ENCODE measurements at places on chromosomes 11 and 22.
A peak's percentile ranks its signal among the peaks of the same experiment; 100 is the strongest.

- DNase-seq, result no peak
Observed at GRCh38 chr11:66467756-66468155, 1.1 kb downstream of the PELI3 start.

- no peak for DNase-seq
Observed at GRCh38 chr11:133809569-133810491, 35.5 kb downstream of the SPATA19 start.

DNA sequence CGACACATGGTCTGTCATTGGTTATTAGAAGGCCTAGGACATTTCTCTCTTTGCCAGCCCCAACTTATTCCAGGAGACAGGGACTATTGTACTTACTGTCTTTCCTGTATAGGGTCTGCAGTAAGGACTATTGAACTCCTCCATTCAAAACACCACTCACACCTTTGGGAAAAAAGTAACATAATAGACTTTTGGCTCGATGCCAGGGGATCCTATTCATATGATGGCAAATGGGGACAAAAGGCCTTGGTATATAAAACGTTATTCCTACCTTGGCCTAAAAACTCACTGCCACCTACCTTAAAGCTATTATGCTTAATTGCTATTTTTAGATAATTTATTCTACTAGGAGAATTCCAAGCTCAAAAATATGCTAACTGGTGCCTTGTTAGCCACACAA is 6.3 kb upstream of the NDUFC2 start:
- no peak for DNase-seq

DNA sequence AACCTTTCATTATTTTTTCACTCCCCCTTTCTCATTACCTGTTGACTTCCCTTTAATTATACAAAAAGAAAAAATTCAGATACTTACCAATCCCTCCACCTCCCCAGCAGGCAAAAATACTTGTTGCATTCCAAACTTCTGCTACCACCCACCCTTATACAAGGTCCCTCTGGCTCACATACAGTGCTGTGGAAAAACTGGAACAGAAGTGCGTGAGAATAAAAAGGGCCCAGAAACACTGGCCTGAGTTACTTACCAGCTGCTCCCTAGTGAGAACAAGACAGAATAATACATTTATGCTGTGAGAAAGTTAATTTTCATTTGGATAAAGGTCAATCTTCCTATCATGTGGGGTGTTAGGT is 46.9 kb upstream of the RAPSN start:
- no peak for DNase-seq

- peak; percentile 42 for DNase-seq
Observed at GRCh38 chr22:44423556-44424358, 74.3 kb downstream of the RTL6 start.

DNA sequence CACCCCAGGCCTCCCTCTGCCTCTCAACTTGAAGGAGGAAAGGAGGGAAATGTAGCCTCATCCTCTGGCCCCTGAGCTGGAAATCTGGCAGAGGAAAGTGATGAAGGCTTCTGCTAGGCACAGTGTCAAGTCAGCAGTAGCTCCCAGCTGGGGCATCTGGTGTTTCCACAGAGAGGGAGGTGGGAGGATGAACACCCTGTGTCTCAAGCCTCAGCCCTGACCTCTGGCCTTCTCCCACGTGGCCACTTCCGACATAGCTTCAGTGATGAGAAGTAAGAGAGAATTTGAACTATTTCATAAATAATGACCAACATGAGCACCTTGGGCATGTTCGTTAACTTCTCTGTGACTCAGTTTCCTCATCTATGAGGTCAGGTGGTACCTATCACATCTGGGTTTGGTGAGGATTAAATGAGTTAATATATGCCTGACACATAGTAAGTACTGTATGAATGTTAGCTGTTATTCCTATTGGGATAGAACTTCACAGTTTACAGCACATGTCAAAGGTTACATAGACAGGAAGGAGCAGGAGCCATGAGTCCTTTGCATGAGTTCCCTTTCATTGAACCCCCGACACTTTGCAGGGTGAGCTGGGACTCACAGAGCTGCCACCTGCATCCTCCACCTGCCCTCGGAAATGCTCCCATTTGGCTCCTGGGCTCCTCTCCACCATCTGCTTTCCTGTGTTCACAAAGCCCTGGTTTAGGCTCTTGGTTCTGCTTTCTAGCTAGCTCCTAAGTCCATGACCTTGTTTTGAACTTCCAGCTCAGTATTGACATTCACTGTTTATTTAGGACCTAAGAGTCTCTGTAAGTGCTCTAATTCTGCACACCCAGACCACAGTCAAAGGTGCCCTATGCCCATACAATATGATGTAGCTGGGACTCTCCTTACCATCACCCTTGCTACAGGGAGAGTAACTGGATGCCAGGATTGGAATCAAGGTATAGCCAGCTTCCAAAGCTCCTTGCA is 61.7 kb downstream of the CSNK2A3 start:
- no peak for DNase-seq

GRCh38 chr22:42807185-42807584 is 49.9 kb downstream of the ARFGAP3 start:
- no peak for DNase-seq

DNA sequence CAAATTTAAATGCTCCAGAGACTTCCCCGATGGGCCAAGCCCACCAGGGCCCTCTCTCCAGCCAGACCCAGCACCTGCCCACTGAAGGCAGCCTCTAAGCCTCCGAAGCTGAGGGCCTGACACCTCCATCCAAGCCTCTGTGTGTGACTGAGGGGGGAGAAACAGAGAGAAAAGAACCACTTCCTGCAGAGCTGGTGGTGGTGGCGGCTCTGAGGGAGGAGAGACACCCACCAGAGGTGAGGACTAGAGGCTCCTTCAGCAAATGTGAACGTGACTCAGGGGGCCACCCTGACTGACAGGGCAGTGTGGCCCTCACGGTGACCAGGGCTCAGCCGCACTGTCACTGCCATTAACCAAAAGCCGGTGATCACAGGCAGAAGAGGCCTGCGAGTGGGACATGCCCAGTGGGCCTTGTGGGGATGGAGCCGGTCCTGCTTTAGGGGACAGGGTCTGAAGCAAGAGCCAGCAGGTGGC is 31.0 kb upstream of the CD5 start:
- peak; percentile 85 for DNase-seq

DNA sequence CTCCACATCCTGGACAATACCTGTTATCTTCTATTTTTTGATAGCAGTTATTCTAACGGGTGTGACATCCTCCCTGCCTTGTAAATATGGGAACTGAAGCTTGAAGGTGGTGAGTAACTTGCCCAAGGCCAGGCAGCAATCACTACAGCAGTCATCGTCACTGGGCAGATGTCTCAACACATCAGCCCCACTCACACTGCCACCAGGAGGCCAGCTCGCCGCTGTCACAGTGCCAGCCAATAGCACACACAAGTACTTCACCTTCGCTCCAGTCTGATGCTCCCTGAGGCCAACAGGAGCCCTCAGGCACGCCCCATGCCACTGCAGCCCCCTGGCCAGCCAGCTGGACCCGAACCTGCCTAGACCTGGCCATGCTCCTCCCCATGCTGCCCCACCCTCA is 4.9 kb upstream of the TTLL1 start:
- no peak for DNase-seq

- no peak for DNase-seq
Observed at GRCh38 chr11:64659417-64660144, 63.4 kb downstream of the NRXN2 start.

GRCh38 chr22:42939941-42940653 is 74.9 kb downstream of the PACSIN2 start:
- no peak for DNase-seq

DNA sequence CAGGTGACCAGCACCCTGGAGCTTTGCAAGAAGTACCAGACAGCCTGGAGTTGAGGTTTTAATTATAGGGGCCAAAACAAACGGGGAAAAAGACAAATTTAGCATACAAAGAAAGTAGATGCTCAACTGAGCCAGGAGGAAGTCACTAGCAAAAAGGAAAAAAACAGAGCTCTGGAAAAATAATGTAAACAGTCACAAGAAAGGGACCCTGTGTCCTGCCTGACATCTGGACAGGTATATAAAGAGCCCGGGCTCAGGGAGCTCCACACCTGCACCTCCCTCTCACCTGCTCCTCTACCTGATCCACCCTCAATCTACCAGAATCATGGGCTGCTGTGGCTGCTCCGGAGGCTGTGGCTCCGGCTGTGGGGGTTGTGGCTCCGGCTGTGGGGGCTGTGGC is at the start of gene KRTAP5-10:
TSS of gene KRTAP5-10 (plus strand) at position 301 of the 400 bp plus-strand sequence. CDS start at position 326, 25 bp downstream.
- no peak for DNase-seq

- no peak for DNase-seq
Observed at GRCh38 chr11:3345736-3346135, 33.2 kb downstream of the ZNF195 start.

GRCh38 chr11:103413266-103413888 is 304.2 kb downstream of the DYNC2H1 start:
- no peak for DNase-seq

- no peak for DNase-seq
Observed at GRCh38 chr11:43234881-43235280, 76.9 kb upstream of the API5 start.

DNA sequence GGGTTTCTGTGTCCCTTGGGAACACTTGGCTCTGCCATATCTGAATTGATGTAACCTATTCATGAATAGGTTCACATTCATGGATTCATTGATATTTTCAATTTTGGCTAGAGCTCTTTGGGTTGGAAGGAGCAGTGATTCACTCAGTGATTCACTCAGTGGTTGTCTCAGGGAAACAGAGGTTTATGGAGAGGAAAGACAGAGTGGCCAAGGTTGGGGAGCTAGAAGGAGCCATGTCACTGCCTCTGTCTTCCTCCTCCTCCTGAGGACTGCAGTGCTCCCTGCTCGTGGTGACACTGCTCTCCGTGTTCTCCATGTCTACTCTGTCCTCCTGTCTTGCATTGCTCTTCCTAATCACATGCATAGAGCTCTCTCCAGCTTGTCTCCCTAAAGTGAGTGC is 17.4 kb downstream of the CEP164 start:
- no peak for DNase-seq

GRCh38 chr11:103851166-103851651 is 185.2 kb upstream of the DDI1 start:
- DNase-seq, result no peak

DNA sequence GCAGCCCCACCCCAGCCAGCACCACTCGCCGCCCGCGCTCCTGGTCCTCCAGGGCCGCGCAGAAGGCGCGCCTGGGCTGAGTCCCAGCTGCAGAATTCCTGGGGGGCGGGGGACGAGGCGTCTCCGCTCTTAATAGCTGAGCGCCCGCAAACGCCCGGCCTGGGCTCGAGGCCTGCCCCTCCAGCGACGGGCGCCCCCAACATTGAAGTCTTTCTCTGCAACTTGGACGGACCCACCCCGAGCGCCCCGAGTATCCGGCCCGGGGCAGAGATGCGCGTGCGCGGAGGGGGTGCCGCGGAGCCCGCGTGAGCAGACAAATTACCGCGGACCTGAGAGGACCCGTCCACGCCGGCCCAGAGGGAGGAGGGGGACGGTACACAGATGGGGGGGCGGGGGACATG is 6.7 kb upstream of the SYT7 start:
- DNase-seq, result no peak

- no peak for DNase-seq
Observed at GRCh38 chr11:23226331-23227077, 366.2 kb upstream of the CCDC179 start.

DNA sequence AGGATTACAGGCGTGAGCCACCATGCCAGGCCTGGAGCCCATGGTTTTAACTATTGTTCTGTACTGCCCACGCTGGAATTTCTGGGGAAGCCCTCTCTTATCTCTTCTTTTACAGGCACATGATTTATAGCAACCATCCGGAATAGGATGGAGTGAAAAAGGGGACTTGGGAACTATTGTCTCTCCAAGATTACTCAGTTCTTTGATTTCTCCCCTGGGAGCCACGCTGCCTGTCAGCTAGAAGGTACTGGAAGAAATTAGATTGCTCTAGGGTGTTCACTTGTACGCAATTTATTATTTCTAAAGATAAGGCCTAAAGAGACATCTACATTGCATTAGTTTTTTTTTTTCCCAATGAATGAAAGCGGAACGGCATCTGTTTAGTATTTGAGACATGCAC is 65.6 kb upstream of the PTPRJ start:
- no peak for DNase-seq

- no peak for DNase-seq
Observed at GRCh38 chr11:72497731-72498130, 63.4 kb upstream of the CLPB start.

GRCh38 chr11:472816-473215 is 22.7 kb downstream of the PTDSS2 start:
- no peak for DNase-seq

DNA sequence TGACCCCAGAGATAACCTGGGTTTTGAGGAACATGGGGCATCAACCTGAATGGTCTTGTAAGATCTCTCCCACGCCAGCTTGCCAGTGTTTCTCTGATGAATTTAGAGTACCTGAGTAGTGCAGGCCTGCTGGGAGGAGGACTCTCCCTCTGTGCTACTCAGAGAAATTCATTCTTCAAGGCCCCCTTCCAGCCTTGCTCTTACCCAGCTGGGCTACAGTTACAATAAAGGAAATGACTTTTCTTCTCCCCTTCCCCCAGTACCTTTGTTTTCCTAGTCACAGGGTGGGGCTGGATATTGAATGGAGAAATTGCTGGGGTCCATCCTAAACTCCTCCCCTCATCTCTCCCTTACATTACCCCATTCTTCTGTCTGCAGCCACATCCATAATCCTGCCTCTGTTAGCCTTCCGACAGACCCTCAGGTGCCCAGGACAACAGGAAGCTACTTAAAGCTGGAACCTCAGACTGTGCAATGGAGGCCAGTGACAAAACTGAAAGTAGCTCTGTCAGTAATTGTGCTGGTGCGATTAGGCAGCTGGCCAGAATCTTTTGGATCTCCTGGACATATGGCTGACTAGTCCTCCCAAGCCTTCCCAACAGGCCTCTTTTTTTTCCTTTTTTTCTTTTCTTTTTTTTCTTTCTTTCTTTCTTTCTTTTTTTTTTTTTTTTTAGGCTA is 17.4 kb downstream of the LIMK2 start:
- DNase-seq, result no peak

- DNase-seq, result no peak
Observed at GRCh38 chr22:44181912-44182587, 1.3 kb downstream of the PARVG start.
